NCI-H1048 (cell line): ENCODE measurements at places on chromosomes 2 and 18.

DNA sequence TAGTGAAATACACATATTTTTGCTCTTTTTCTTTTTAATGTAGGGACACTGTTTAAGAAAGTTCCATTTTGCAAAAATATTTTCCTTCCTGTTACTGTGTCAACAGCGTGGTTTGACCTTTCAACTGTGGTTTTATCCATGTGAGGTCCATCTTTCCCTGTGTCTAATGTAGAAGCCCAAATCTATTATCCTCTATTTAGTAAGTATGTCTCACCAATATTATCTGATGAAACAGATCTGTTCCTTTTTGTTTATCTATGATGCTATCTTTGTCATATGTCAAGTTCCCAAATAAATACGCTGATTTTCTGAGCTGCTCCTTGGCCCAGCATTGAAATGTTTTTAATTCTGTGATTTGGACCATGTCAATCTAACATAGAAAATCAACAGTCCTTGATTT is 3.5 kb upstream of the ARHGAP15 start:
- no peak for DNase-seq

DNA sequence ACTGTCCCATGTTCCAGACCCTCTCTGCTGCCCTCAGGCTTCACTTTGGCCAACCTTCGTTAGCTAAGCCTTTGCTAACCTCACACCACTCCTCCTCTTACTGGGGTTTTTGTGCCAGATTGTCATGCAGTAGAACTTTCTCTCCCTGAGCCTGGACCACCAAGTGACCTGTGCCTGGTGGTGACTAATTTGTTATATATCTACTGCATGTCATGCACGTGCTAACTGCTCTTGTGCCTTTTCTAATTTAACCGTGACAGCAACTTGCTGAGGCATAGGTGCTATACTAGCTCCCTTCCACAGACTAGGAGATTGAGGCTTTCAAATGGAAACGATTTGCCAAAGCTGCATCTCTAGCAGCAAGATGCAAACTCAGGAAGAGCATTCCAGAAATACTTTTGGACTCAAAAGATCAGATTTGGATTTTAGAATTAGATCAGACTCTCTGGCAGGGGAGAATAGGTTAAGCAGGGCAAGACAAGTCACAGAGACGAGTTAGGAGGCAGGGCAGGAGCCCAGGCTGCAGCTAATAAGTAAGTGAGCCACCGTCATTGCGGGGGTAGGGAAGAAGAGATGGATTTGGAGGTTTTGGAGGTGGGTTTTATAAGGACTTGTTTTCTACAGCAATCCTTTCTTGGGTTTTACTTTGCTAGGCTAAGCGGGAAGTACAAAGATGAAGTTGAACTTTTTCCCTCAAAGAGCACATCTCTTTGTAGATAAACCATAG is 1.8 kb downstream of the PPP1R7 start:
- no peak for DNase-seq

DNA sequence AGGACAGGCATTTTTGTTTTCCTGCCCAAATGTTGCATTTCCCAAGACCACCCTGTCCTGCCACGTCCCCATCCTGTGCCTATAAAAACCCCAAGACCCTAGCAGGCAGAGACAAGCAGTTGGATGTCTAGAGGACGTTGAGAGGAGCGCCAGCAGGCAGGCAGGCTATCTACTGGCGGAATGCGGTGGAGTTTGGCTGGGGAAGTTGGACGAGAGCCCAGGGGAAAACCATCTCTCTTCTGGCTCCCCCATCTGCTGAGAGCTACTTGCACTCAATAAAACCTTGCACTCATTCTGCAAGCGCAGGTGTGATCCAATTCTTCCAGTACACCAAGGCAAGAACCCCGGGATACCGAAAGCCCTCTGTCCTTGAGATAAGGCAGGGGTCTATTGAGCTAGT is 72.5 kb downstream of the ARL6IP6 start:
- DNase-seq = no peak

- no peak for DNase-seq
Measured at GRCh38 chr2:170214309-170214948, 36.5 kb downstream of the MYO3B start.

DNA sequence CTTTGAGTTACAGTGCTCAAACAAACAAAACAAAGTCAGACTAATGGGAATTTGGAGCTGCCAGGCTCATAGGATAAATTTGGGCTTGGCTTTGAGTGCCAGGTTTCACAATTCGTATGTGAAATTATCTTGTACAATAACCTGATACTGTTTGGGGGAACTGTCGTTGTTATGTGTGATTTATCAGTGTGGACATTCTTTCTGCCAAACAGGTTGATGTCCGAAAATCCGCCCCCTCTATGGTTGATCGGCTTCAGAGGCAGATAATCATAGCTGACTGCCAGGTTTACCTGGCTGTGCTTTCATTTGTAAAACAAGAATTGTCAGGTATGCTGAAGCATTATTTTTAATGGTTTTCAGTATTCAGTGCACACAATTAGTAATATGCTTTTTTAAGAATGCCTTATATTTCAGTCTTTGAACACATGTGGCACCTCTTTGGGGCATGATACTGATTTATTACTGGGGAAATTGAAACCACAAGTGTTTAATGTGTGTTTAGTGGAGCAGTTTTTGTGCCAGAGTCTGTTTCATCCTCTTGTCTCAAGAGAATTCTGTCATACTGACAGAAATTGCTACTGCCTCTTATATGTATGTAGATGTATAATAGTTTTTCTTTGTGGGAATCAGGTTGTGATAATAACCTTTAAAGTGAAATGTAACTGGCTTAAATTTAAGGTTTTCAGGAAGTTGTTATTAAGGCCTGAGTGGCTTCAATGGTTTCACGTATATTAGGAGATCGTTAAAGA is 54.6 kb downstream of the TTC39C start:
- DNase-seq = no peak

- DNase-seq = no peak
Measured at GRCh38 chr2:73259276-73259675, 25.0 kb downstream of the FBXO41 start.

DNA sequence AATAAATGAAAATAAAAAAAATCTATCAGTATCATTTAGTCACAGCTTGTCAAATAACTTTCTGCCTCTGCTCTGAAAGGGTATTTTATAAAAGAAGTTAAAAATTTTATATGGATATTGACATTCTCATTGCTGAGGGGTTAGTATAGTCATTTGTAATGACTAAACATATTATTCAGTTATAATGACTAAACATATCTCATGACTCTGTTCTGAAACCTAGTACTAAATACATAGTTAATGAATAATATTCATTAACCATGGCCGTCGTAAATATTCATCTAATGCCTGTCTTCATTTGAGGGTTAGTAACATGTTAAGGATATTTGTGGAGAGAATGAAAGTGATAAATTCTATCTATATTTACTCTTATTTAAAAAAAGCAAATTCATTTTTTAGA is 69.1 kb upstream of the MAP4K3 start:
- no peak for DNase-seq

GRCh38 chr18:26088487-26088886 is 1.9 kb downstream of the SS18 start:
- DNase-seq = no peak

- no peak for DNase-seq
Measured at GRCh38 chr18:23722646-23723045, 33.4 kb downstream of the LAMA3 start.

DNA sequence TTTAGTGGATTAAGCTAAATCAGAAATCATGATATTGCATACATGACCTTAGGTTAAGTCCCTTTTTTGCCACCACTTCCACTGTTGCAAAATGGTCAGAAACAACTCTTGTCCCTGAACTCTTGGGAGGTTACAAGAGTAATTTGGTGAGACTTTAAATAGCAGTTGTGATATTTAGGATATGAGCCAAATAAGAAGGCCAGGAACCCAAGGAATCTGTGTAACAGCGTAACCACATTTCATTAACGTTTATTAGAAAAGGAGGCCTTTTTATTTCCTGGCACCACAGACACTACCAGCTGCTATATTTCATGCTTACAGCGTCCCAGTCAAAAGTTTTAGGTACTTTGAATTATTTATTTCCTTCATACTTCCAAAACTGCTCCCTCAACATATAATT is 268.0 kb downstream of the GPD2 start:
- DNase-seq = no peak

GRCh38 chr2:216352653-216353270 is 19.5 kb downstream of the MARCHF4 start:
- no peak for DNase-seq

- DNase-seq = no peak
Measured at GRCh38 chr18:23136326-23137096, 1.2 kb downstream of the CABLES1 start.

DNA sequence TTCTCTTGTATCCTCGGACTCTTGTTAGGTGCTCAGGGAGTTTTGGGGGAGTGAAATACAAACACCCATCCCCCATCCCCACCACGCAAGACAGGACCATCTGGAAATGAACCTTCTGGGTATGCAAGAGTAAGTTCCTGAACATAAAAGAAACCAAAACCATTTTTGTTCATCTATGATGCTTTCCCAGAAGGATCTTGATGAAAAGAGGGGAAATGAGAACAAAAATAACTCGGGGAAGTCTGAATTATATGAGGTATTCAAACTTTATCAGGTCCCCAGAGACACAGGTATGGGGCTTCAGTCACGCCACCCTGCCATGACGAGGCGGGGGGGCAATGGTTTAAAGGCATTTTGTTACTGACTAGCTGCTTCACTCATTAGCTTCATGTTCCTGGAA is 68.6 kb upstream of the DNMT3A start:
- DNase-seq = no peak

GRCh38 chr2:105741174-105741573 is 3.5 kb upstream of the NCK2 start:
- DNase-seq = no peak

DNA sequence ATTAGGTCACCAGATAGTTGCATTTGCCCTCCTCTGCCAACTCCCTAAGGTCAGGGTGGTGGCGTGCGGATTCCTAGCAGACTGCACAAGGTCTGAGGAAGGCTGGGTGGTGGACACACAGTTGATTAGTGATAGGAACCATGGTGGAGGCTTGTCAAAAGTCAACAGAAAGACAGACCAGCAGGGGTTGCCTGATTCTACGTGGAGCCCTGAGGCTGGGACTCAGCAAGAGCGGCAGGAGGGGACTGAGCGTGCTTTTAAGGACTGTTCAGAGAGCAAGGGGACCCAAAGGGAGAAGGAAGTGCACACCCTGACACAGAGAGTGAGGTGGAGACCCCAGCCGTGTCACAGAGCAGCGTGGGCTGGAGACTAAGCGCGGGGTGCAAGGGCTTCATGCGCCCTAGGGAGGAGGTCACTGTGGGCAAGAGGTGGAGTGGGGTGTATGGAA is 513.2 kb downstream of the RNF144A start:
- DNase-seq = no peak

DNA sequence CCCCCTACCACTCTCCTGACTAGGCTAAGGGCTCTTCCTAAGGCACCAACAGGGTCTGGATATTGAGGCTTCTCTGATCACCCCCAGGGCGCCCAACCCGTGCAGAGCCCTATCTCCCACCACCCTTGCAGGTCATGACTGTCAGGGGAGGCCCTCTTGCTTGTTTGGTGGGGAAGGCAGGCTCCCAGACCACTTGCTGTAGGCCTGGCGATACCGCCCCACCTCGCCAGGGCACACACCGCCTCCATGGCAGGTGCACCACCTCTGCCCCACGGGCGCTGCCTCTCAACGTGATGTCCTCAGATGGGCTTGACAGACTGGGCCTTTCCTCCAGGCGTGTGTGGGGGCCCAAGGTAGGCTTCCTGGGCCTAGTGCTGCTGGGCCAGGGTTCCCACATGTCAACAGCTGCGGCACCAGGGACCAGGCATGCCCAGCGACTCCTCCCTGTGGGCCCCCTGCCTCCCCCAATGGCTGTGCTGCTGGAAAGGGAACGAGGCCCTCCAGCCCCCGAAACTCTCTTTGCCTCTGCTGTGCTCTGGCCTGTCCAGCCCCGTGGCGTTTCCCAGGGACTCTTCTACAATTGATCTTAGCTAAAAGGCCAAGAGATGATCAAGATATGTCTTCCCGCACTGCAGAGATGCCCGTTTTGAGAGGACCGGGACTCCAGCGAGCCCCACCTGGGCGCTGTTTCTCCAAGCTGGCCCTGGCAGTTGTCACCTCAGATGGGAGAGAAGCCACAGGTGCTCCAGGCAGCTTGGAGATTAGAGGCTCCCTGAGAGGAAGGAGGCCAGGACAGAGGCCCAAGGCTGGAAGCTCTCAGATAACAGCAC is 7.5 kb downstream of the NPPC start:
- DNase-seq = no peak
